ENCODE measurements at places on chromosomes 16 and 17. TPM values are rescaled to one million over a fixed set of nuclear protein-coding genes. Genes with fewer than 3 reads are reported as not detected.

The RBFOX1 gene
- total RNA-seq, result not detected

The ZSCAN32 gene
- 10.3 TPM for total RNA-seq

The KRT40 gene
- total RNA-seq, result not detected

The GNAO1 gene
- 0.33 TPM for total RNA-seq

The DPEP2 gene
- total RNA-seq, result not detected

The FBXW10 gene
- 0.33 TPM for total RNA-seq

The KRTAP9-4 gene
- total RNA-seq, result not detected

The ATF7IP2 gene
- total RNA-seq, result 3.1 TPM

The TBC1D3 gene
- not detected for total RNA-seq

The ACSM3 gene
- total RNA-seq, result 2.0 TPM

The CD79B gene
- total RNA-seq, result 19.1 TPM

The SLFN5 gene
- total RNA-seq, result 77.1 TPM

The TMEM100 gene
- total RNA-seq, result not detected

The KRTAP17-1 gene
- total RNA-seq, result not detected

The ITFG1 gene
- total RNA-seq, result 44.0 TPM

The TTLL6 gene
- total RNA-seq, result 0.15 TPM

The PLK1 gene
- 31.3 TPM for total RNA-seq

The IL21R gene
- total RNA-seq, result under 0.01 TPM

The PYDC1 gene
- not detected for total RNA-seq

Data from melanocyte of skin (primary cell).